Activated T-cell treated with anti-CD3 and anti-CD28 coated beads, Interleukin-2, amount 50 U/mL, for 1 hour (primary cell): ENCODE measurements at places on chromosomes 1 and 21.

DNA sequence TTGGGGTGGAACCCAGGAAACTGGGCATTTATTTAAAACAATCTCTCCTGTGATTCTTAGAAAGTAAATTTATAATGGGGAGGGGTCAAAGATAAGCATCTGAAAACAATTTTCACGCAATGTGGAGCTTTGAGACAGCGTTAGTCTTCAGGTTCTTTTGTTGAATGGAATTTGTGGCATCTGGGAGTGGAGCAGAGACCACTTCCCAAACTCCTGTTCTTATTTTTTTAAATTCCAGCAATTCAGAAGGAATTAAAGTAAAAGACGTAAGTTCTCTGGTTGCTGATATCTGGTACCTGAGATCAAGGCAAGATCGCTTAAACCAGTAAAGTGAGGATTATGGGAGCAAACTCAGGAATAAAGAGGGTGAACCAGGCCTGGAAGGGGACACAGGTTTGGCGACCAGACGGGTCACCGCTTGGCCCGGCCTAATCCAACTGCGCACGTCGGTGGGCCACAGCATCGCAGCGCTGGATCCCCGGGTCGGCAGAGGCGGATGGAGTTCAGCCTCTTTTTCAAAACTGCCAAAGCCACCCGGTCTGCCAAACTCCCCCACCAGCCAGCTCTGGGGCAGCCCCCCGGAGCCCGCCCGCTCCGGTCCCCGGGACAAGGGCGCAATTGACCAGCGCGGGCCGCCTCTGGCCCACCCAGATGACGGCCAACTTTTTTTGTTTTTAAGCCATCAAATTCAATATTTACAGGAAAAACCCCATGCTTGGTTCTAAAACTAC is 754 bp upstream of the PDPN start:
- no peak for DNase-seq

GRCh38 chr1:167987174-167987573 is 50.3 kb upstream of the MPC2 start:
- no peak for DNase-seq

DNA sequence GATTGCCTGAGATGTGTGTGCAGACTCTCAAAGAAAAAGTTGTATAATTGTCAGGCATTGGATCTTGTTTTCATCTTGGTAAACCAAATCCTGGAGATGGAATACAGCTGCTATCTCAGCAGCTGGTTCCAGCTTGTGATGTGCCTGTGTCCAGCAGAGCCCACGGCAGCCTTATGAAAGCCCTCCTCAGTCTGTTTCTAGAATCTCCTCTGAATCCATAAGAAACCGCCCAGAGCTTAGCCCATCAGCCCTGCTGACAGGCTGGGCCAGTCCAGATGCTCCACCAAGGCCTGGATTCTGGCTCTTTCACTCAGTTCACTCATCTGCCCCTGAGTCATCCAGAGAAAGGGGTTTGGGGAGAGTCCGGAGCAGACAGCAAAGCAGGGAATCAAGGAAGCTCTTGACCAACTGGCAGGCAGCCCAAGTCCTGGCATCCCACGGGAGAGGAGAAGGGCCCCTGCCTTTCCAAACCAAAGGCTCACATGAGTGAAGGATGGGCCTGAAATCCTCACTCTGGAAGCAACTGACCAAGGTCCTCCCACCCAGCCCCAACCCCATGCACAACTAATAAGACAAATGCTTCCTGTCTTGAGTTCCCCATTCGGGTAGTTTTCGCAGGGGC is 45.7 kb downstream of the NAV1 start:
- DNase-seq = no peak

- no peak for DNase-seq
Observed at GRCh38 chr1:6461538-6462411, 4.2 kb downstream of the TNFRSF25 start.

DNA sequence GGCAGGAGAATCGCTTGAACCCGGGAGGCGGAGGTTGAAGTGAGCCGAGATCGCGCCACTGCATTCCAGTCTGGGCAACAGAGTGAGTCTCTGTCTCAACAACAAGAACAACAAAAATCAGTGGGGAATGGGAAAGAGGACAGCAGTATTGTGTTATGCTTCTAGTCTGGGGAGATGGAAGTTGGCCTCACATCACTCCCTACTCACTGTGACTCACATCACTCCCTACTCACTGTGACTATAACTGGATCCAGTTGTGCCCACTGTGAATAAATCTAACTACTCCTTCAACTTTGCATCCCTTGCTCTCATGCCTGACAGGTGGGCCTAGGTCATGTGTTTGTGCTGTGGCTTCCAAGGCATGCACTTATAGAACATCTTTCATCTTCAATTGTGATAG is 285.4 kb upstream of the USP24 start:
- no peak for DNase-seq

DNA sequence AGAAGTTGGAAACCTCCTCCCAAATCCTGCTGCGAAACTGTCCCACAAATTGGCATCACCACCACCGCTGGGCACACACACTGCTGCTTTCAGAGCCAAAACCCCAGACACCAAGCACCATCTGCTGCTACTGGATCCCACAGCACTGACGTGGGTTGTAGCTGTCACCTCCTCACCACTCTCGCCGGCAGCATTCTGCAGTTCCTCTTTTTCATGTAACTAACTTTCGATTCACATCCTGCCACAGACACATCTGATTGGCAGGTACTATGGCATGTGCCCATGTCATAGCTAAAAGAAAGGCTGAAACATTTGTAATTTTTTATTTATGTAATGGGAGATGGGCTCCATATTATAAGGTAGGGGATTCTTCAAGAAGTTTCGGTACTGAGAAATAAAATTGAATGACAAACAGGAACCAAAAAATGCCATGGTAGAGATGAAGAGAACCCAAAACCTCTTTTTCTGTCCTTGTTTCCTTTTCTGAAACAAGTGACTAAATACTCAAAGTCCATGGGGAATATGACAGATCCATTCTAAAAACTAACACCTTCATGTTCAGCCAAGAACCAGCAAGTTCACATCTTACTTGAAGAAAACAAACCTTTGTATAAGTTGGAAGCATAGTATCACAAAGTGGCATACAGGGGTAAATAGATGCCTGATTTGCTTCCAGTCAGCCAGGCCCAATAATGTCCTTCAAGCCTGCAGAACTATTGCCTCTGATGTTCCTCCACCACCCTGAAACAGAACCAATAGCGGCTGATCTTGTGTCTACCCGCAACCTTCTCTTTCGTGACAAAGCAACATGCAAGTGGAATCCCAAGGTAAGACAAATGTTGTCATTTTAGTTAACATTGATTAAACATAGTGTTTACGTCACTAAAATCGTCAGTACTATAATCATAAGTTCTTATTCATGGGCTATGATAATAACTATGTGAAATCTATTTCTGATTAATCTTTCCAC is 26.6 kb upstream of the RGS13 start:
- peak; percentile 53 for DNase-seq

GRCh38 chr1:165560883-165561656 is 17.3 kb downstream of the LRRC52 start:
- DNase-seq = no peak

- DNase-seq = no peak
Observed at GRCh38 chr21:37193676-37194075, 73.5 kb downstream of the VPS26C start.

DNA sequence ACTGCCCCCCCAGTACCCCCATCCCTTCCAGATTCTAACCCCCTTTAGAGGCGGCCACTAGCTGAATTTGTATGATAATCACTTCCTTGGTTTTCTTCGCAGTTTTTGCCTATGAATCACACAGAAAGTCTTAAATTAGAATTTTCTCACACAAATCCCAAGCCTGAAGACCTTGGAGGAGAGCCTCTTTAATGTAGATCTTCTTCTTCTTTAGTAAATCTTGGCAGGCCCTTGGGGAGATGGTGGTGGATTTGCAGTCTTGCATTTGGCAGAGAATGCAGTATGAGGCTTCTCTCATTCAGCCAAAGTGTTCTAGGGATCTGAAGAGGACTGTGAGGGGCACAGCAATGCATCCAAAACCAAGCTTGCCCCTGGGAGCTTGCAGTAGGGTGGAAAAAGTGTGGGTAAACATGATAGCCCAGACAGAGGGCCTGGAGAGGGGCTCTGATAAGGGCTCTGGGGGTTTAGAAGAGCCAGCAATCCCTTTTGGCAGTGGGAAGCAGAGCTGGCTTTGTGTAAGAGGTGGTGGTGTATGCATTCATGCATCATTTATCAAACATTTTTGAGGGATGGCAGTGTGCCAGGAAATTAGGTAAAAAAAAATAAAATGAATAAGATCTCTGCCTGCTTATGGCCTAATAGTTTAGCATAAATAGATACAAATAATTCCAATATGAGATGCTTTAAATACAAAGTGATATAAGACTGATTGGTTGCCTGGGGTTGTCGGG is 7.7 kb upstream of the CDC42 start:
- no peak for DNase-seq

DNA sequence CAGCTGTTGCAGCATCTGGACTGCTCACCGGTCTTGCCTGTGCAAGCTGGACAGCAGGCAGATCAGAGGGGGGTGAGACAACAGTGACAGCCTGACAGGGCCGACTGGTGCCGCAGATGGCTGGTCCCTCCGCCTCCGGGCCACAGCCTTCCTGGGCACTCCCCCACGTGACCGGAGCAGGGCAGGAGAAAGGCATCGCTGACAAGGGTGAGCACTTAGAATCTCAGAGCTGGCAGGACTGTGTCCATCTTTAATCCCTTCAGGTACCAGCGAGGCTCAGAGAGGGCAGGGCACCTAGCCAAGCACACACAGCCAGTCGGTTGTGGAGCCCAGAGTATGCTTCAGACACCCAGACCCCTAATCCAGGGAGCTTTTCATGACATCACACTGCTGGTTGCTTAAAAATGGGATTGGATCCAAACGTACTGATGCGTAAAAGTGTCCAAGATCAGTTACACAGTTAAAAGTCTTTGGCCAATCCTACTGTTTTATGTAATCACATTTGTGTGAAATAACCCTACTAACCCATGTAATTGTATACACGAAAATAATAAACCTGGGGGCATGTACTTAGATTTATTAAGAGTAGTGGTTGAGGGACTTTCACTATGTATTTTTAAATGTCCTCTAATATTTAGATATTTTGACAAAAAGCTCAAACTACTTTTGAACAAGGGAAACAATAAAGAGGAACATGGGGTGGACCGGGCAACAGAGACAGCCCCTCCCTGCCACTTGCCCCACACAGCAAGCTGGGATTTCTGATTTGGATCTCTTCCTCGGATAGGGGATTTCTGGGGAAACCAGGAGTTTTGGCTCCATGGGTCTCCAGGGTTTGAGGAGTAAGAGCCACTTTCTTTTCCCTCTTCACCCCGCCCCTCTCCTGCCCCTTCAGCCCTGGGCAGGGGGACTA is 758 bp upstream of the CNTN2 start:
- DNase-seq = no peak

DNA sequence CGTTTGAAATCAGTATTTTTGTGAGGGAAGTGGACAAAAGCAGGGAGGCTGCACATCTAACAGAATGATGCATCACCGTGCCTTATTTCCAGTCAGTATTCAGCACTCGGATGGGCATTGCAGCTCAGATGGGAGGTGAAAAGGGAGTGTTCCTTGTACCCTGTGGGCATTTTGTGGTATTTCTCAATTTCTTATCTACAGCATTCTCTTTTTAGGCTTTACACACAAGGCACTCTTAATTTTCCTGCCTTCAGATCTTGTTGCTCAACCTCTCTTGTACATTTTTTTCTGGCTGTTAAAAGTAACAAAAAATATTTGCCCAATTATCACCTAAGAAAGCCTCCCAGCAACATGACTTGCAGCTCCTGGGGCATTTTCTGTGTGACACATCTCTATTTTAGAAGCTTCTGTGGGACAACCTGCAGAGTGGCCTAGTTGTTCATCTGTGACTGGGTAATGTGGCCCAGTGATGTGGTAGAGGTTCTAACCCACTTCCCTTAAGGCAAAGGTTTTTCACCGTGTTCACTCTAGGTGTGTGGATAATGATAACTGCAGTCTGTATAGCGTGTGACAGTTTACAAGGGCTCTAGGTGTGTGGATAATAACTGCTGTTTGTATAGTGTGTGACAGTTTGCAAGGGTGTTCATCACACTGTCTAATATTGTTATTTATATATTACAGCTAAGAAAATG is 257.2 kb downstream of the PTGER3 start:
- no peak for DNase-seq

GRCh38 chr1:222053790-222054294 is 312.0 kb upstream of the DUSP10 start:
- DNase-seq = no peak

DNA sequence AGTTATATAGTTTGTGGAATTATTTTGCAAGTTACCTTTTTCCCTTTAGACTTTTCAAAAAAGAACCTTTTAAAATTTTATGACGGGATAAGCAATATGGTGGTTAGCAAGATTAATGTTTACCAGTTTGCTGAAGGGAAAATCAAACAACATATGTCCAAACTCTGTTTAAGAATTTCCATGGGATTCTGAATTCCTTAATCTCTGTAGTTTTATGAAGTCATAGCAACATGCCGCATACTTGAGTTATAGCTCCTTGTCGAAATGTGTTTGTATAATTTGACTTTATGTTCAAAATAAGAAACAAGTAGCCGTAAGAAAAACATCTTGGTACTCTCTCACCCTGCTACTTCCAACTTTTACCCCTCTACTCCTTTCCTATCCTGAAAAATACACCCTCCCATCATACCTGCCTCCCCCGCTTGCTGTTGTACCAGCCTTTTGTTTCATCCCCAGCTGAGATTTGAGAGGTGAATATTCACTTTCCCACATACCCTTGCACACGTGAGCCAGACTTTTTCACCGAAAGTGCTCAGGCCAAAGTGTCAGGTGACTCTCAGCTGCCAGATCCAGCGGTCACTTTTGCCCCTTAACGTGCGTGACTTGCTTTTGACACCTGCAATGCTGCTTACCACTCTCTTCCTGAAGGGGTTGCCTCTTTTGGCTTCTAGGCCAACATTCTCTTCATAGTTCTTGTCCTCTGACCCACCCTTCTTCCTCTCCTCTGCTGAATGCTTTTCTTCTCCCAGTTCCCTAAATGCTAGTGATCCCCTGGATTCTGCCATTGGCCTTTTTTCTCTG is 83.5 kb upstream of the ZNF326 start:
- no peak for DNase-seq

GRCh38 chr1:52554756-52555155 is 1.9 kb upstream of the TUT4 start:
- no peak for DNase-seq

GRCh38 chr1:225921734-225922709 is 2.0 kb downstream of the PYCR2 start:
- no peak for DNase-seq

DNA sequence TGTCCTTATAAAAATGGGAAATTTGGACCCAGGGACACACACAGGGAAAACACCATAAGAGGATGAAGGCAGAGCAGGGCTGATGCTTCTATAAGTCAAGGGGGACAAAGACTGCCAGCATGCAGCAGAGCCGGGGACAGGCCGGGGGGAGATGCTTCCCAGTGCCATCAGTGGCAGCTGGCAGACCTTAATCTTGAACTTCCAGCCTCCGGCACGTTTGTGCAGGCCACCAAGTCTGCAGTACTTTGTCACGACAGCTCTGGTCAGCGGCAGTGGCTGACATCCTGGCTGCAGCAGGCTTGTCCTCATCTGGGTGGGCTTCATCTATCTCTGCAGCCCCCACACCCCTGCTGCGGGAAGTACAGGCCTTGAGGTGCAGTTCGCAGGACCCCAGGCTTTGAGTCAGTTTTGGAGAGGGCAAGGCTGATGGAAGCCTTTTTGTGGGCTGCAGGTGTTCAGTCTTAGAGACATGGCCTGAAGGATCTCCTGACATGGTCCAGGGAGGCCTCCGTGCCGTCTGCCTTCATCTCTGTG is 186.0 kb downstream of the DYRK1A start:
- no peak for DNase-seq
